ENCODE measurements at places on chromosomes 6 and 20.

DNA sequence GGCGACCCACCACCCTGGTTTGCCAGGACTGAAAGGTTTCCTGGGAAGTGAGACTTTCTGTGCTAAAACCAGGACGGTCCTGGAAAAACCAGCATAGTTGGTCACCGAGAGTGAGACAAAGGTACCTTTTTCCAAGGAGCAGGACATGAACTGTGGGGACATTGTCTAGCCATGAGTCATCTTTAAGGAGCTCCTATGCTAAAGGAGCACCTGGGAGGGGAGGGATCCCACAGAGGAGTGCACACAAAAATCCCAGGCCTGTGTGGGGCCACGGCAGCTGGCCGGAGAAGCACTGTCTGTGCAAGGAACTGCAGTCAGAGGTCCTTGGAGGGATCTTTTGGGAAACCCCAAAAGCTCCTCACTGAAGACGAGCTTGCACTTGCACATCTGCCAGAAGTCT is 109.1 kb upstream of the PLEKHG1 start:
- DNase-seq: no peak

- DNase-seq: no peak
These were observed at the start of gene AKAP12 for GRCh38 chr6:151239603-151240035. AKAP12 (plus strand) TSS chr6:151239967; CDS start chr6:151240563, 596 bp downstream.

DNA sequence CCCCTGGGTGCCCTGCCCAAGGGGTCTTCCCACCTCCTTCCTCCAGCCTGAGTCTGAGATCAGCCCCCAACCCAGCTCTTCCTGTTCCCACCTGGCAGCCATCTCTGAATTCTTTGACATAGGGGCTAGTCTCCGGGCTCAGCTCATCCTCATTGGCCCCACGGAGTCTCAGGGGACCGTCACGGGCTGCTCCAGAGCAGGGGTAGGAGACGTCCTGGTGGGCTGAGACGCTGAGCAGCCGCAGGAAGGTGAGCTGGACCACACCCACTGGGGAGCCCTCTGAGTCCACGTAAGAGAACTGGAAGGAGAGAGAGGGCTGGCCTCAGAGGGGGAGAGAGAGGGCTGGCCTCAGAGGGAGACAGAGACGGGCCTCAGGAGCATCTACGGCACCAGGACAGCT is 28.1 kb downstream of the COL11A2 start:
- DNase-seq: no peak

- DNase-seq: no peak
These were observed 3.4 kb upstream of the DLL1 start for GRCh38 chr6:170294298-170294730.

- no peak for DNase-seq
These were observed 702.7 kb downstream of the EPM2A start for GRCh38 chr6:145032562-145033145.

DNA sequence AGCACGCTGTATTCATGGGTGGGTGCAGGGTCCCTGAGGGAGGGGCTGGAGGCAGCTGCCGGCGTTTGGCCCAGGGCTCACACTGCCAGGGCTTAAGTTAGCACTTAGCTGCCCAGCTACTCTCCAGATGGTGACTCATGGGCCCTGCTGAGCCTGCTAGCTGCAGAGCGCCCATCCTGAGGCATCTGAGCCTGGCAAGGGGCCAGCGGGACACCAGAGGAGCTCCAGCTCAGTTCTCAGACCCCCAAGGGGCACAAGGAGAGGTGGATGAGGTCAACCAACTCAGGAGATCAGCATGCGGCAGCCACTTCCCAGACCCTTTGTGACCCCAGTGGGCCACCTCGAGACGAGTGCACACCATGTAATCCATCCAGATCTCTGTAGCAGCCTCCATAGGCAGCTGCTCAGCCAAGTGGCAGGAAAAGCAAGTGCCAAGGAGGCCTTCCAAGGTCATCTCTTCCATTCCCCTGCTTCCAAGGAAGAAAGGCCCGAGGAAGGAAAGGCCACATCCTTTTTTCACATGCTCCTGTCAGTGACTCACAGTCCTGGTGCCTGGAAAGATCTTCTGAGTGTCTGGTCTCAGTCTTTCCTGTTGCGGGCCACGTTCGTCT is 35.3 kb downstream of the FOXP4 start:
- no peak for DNase-seq

GRCh38 chr6:148817689-148818088 is 70.9 kb downstream of the UST start:
- no peak for DNase-seq

- no peak for DNase-seq
These were observed 81.0 kb upstream of the FOXQ1 start for GRCh38 chr6:1230689-1231605.

- DNase-seq: no peak
These were observed 1.6 kb downstream of the CEP43 start for GRCh38 chr6:167000759-167001158.

DNA sequence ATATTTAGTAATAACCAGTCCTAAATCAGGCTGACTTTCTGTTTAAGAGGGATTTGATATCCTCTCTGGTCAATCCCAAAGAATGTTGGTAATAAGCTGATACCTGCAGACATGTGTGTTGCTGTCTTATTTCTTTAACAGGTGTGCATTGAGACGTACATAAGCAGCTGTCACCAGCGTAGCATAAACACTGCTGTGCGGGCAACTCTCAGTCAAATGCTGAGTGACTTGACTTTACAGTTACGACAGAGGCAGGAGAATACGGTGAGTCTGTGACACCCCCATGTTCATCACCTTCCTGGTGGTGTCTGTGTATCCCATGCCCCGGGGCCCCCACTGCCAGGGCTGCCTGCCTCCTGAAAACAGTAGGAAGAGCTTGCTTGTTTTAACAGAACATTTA is 20.1 kb upstream of the PBOV1 start:
- no peak for DNase-seq

GRCh38 chr20:32539026-32539816 is 45.9 kb downstream of the NOL4L start:
- DNase-seq: peak; percentile 55

DNA sequence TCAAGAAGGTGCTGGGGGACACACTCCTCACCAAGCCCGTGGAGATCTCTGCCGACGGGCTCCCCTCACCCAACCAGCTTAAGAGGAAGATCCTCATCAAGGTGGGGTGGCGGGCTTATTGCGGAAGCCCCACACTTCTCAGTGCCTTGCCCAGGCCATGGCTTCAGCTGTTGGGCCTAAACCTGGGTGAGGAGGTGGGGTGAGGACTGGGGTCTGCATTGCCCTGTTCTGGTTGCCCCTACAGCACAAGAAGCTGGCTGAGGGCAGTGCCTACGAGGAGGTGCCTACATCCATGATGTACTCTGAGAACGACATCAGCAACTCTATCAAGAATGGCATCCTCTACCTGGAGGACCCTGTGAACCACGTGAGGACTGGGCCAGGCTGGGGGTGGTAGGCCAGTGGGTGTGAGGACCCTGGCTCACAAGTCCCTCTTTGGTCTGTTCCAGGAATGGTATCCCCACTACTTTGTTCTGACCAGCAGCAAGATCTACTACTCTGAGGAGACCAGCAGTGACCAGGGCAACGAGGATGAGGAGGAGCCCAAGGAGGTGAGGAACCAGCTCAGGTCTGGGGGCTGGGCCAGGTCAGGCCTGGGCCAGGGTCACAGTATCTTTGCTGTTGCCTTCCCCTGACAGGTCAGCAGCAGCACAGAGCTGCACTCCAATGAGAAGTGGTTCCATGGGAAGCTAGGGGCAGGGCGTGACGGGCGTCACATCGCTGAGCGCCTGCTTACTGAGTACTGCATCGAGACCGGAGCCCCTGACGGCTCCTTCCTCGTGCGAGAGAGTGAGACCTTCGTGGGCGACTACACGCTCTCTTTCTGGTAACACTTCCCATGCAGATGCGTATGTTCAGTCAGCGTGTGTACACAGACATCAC is 27.9 kb downstream of the PLCG1 start:
- DNase-seq: no peak

DNA sequence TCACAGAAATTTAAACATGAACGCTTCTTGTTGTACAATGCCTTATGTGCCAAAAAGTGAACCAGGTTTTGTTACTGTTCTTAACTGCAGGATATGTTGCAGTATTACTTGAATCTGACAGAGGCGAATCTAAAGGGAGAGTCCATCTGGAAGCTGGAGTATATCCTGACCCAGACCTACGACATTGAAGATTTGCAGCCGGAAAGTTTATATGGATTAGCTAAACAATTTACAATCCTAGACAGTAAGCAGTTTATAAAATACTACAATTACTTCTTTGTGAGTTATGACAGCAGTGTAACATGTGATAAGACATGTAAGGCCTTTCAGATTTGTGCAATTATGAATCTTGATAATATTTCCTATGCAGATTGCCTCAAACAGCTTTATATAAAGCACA is 19.9 kb downstream of the SMPDL3A start:
- DNase-seq: no peak

- no peak for DNase-seq
These were observed 35.3 kb downstream of the KIF16B start for GRCh38 chr20:16537918-16538317.

DNA sequence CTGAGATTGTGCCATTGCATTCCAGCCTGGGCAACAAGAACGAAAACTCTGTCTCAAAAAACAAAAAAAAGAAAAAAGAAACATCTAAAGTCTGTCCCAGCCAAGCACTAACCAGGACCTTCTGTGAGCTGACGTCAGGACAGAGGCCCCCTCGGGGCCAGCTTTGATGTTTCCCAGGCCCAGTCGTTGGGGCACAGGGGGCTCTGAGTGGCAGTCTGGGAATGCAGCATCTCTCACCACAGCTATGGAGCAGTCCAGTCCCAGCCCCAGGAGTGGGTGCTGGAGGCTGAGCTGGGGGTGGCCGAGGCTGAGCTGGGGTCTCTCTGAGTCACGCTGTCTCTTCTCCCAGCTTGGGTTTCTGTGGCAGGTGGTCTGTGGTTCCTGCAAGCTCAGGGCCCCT is 46.0 kb upstream of the SRF start:
- DNase-seq: no peak

GRCh38 chr6:26536571-26537159 is 1.5 kb upstream of the HMGN4 start:
- peak; percentile 56 for DNase-seq

DNA sequence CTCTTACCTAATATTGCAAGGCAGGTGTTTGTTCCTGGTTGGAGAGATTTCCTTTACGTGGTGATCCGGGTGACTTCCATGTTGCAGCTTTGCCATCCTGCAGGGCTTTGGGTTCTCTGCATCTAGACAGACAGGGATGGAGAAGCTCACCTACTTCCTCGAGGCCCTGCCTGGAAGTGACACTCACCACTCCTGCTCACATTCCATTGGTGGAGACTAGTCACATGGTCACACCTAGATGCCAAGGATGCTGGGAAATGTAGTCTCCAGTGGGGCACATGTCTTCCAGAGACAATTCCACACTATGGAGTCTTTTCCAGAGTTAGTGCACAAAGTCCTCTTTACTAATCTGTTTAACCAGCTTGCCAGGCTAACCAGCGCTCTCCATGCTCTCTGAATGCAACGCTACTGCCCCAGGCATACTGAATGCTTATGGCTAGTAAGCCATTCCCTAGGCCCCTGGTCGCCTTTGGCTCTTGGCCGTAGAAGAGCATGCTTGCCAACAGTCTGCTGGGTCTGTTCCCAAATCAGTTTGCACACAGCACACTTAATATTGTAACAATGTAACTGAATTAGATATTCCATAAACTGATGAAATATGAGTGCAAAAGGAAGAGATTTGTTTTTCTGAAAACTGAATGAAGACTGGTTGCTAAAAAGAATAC is 6.7 kb upstream of the KCNK15 start:
- peak; percentile 51 for DNase-seq

DNA sequence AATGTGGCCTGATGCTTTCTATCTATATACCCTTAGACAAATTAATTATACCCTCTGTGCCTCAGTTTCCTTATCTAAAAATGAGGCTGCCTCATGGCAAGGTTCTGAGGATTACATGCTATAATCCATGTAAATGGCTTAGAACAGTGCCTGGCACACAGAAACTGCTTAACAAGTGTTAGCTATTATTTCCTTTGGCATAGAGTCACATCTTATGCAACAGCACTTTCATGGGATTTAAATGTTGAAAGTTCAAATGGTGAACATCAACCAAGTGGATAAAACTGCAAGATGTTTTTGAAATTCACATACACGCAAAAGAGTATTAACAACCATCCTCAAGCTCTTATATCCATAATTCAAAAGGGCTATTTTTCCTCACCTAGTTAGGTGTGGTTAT is 202.8 kb upstream of the JAG1 start:
- no peak for DNase-seq

GRCh38 chr20:10270630-10271029 is 52.0 kb downstream of the SNAP25 start:
- DNase-seq: no peak

DNA sequence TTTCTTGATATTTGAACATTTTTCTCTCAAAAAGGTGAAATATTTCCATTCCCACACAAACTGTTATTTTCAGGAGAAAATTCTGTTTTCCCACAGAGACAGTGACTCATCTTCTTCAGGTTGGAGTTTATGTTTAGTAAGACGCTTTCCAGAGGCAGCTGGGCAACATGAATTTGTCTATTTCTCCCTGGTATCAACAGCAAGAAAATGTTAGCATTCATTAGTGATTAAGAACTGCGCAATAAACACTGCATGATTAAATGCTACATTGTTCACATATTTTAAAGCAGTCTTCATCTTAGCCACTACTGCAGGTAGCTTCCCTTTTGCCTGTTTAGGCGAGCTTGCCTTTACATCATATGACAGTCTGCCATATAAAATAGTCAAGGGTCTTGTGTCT is 295.7 kb downstream of the C6orf118 start:
- no peak for DNase-seq

GRCh38 chr6:31727717-31728671 is 1.1 kb downstream of the DDAH2 start:
- no peak for DNase-seq

- DNase-seq: peak; percentile 40
These were observed 3.8 kb upstream of the LPA start for GRCh38 chr6:160667639-160668481.

All from activated T-cell treated with anti-CD3 and anti-CD28 coated beads, Interleukin-2, amount 50 U/mL, for 48 hours (primary cell).